ENCODE measurements at places on chromosomes 11 and 22.
A peak's percentile ranks its signal among the peaks of the same experiment; 100 is the strongest.

GRCh38 chr22:17627961-17628405, 566 bp downstream of the ATP6V1E1 start:
- no peak for DNase-seq

GRCh38 chr11:123040111-123040432, 21.9 kb downstream of the HSPA8 start:
- DNase-seq, result no peak

GRCh38 chr22:44025171-44026065, 1.3 kb downstream of the PARVB start:
- DNase-seq, result no peak

GRCh38 chr22:37510091-37510490, 9.1 kb downstream of the CARD10 start:
- no peak for DNase-seq

DNA sequence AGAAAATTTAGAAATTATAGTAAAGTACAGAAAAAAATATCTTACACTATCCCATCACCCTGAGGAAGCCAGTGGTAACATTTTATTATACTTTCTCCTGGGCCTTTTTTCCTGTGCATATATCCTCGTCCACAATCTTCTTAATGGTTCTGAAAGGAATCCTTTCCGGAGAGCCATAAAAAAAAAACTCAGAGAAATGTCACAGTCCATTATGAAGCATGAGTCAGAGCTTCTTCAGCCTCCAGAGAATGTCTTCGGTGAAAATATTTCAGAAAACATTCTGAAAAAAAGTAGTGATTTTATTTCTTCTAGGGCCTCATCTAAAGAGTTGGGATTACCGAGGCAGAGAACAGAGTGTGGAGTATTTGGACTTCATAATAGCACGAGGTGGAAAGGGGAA, 163.4 kb downstream of the INSC start:
- DNase-seq, result no peak

DNA sequence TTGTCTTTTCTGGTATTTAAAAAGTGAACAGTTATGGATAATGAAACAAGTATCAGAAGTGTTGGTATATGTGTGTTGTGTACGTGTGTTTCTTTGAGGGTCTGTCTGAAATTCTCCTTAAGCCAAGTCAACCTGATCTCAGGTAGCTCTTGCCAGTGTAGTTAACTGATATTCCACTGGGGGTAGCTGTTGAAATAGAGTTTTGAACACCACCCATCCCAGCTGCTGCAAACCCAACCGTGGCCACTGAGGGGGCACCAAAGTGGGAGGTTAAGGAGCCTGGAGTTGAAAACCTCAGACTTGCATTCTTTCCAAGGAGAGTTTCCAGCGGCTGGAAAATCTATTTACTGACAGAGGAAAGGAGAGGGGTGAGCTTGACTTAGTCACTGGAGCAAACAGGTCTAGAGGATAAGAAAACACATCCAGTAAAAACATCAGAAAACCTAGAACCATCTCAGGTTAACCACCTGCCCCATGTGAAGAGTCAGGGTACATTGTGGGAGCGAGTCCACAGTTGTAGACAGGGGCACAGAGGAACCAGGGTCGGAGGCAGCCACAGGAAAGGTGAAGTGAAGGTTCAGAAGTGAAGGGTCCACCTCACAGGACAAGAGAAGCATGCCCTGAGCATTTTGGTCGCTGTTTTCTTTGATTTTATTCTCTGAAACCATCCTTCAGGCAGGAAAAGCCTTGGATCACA, 8.8 kb upstream of the CUL5 start:
- peak; percentile 2 for DNase-seq

GRCh38 chr11:63573881-63574855, 11.0 kb upstream of the PLAAT2 start:
- no peak for DNase-seq

- no peak for DNase-seq
These were observed 31.9 kb upstream of the UPB1 start for GRCh38 chr22:24463071-24463760.

GRCh38 chr11:837189-837989, 4.6 kb downstream of the CD151 start:
- DNase-seq, result no peak

DNA sequence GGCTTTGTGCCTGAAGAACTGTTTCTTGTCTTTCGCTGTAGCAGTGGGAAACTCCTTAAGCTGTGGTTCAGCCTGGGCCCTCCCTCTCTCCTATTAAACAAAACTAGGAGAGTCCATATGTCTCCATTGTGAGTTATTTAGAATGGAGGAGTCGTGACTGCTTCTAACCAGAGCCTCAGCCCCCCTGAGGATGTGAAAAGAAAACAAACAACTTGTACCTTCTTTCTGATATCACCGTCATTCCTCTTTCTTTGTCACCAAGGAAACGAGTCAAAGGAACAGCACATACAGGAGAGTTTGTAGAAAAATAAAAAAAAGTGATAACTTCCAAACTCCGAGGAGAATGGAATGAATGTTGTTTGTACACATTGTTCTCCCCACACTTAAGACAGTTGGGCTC, 11.6 kb upstream of the EXT2 start:
- no peak for DNase-seq

DNA sequence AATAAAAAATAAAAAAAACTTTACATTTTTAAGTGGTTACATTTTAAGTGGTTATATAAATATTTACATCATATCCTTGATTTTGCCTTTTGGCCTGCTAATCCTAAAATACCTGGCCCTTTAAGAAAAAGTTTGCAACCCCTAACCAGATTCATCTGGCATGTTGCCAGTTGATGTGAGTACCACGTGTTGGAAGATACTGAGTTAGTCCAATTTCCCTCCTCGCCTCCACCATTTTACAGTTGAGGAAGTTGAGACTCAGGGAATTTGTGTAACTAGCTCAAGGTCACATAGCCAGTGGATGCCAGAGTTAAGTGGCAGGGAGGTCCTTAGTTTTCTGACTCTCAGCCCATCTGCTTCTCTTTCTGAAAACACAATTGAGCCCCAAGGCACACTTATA, 5.1 kb downstream of the ELF5 start:
- no peak for DNase-seq

GRCh38 chr11:12386309-12386708, 8.9 kb downstream of the PARVA start:
- DNase-seq, result no peak

- DNase-seq, result no peak
These were observed 37.3 kb upstream of the TUB start for GRCh38 chr11:8043756-8044155.

- DNase-seq, result peak; percentile 22
These were observed 753 bp upstream of the PPARA start for GRCh38 chr22:46149512-46150033.

DNA sequence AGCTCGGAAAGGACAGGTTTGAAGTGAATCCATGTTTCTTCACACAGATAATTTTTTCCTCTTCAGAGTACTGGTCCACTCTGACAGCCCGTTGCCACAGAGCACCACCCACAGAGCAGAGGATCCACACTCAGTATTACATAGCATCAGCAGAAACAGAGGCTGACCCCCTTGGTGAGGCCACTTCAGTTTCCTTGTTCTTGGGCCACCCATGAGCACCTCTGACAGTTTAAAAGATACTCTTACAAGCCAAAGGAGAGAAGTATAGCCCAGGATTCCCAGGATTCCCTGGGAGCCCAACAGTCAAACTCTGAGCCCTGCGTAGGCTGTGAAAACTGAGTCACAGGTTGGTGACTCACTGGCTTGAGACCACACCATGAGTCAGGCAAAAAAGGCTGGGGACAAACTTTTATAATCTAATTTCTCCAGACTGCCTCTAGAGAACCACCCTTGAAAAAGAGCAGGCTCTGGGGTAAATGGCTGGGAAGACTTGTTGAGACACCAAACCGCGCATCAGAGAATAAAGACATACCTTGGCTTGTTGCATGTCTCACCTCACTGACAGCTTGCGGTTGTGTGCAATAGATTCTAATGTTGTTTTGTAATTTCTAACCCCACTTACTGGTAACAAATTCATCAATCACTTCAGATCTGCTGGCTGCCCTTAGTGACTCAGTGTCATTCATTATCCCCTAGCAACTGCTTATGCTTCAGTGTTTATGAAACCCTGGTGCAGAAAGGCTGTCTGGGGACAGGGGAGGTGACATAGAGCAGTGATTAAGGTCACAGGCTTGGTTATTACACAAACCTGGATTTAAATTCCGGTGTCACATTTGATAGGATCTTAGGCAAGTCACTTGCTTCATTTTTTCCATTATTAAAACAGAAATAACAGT, 56.9 kb upstream of the PRSS23 start:
- DNase-seq, result no peak

- no peak for DNase-seq
These were observed 14.3 kb upstream of the MUC2 start for GRCh38 chr11:1060410-1060809.

DNA sequence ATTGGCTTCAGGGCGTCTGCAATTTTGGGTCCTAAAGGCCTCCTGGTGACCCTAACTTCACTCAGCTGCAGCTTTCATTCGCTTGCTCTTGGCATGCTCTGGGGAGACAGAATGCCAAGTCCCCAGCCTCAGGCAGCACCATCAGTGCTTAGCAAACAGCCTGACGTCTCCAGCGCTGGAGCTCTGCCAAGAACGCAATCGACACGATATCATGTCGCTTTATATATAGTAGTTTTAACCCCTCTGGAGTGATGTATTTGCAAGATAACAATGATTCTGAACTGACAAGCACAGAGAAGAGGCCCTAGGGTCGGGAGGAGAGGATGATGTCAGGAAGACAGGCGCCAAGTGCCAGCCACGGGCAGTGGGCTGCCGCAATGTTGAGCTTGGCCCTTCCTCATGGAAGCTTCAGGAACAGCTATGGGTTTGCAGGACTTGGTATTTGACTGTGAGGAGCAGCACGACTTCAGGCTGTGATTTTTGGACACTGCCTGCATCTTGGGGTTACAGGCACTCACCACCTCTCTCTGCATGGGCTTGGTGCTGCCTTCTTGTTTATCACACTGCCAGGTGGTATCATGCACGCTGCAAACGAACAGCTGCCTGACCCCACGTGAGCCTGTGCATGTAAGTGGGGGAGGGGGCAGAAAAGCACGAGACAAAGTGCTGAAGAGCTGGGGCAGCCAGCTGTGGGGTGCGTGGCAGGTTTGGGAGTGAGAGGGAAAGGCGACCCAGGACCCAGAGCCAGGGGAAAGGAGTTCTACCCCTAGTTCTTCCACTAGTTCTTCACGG, 26.1 kb downstream of the B3GAT1 start:
- DNase-seq, result no peak

DNA sequence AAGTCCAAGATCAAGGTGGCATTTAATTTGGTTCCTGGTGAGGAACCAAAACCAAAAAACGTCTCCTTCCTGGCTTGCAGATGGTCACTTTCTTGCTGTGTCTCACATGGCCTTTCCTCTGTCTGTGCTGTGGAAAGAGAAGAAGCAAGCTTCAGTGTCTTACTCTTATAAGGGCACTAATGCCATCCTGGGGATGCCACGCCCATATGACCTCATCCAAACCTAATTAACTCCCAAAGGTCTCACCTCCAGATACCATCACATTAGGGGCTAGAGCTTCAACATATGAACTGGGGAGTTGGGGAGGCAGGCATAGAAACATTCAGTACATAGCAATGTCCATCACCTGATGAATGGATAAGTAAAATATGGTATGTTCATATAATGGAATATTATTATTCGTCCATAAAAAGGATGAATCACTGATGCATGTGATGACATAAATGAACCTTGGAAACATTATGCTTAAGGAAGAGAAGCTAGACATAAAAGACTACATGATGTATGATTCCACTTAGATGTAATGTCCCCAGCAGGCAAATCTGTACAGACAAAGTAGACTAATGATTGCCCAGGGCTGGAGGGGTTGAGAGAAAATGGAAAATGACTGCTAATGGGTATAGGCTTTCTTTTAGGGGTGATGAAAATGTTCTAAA, 78.6 kb upstream of the B3GNT6 start:
- no peak for DNase-seq

- no peak for DNase-seq
These were observed 47.5 kb upstream of the LRRC55 start for GRCh38 chr11:57134284-57134683.

DNA sequence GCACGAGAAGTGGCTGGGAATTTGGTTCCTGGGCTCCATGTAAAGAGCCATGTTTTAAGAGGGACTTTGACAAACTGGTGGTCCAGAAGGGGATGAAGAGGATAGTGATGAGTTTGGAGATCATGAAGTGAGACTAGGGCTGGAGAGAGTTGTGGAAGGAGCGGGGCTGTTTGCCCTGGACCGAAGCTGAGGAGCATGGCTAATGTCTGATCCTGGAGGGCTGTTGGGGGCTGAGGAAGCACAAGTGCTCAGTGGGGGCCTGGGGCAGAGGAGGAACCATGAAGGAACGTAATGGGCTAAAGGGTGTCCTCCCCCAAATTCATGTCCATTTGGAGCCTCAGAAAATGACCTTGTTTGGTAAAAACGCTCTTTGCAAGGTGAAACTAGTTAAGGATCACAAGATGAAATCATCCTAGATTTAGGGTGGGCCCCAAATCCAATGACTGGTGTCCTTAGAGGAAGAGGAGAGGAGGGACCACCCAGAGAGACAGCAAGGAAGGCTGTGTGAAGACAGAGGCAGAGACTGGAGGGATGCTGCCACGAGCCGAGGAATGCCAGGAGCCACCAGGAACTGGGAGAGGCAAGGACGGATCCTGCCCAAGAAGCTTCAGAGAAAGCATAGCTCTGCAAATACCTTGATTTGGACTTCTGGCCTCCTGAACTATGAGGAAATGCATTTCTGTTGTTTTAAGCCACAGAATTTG, 107.3 kb upstream of the LMO1 start:
- DNase-seq, result no peak

DNA sequence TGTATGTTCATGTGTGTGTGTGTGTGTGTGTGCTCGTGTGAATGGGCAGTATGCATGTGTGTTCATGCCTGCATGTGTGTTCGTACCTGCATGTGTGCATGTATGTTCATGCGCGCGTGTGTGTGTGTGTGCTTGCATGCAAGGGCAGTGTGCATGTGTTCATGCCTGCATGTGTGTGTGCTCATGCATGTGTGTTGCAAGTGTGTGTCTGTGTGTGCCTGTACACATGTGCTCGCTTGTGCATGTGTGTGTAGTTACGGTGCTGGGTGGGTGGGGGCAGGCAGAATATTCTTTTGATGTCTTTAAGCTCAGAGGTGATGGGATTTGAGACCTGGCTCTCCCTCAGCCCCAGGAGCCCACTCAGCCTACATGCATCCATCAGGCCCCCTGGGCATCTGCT, 822.1 kb downstream of the BRD1 start:
- no peak for DNase-seq

DNA sequence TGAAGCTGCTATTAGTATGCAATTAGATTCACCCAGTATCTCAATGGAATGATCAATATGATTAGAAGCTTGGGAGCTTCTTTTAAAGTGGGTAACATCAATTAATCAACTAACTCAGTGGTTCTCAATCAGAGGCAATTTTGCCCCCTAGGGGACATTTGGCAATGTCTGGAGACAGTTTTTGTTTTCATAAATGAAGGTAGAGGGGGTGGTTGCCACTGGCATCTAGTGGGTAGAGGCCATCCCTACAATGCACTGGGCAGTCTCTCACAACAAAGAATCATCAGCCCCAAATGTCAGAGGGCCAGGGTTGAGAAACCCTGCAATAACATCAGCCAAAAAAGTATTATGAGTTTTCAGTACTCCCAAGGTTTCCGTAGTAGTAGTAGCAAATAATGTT, 5.9 kb upstream of the AMOTL1 start:
- DNase-seq, result no peak

GRCh38 chr22:22929381-22930221, 42.0 kb downstream of the IGLL5 start:
- DNase-seq, result no peak

- no peak for DNase-seq
These were observed 3.1 kb downstream of the CABP4 start for GRCh38 chr11:67458266-67458665.

GRCh38 chr11:64542172-64543125, 48.6 kb upstream of the SLC22A12 start:
- DNase-seq, result no peak

Measured in activated T-cell treated with anti-CD3 and anti-CD28 coated beads for 1 hour (primary cell).